Cerebellar cortex (tissue), 1 donor: ENCODE measurements at places on chromosomes 7 and 10.

DNA sequence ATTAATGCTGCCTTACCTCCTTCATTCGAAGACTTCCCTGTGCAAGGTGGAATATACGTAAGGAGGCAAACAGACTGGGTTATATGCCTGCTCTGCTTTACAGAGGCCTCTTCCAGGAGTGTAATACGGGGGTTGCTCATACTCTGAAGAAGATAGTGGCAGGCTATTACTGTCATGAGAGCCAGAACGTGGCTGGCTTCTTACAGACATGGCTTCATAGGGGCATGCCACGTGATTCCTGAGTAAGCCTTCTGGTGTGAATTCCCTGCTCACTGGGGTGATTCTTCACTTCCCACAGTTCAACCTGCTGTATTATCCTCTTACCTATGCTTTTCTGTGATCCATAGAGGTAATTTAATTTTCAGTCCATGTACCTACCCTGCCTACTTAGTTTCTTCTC, 141.8 kb downstream of the ST7 start:
- DNase-seq: peak; percentile 53

GRCh38 chr10:69344591-69345252, 66.4 kb downstream of the HK1 start:
- DNase-seq: no peak

DNA sequence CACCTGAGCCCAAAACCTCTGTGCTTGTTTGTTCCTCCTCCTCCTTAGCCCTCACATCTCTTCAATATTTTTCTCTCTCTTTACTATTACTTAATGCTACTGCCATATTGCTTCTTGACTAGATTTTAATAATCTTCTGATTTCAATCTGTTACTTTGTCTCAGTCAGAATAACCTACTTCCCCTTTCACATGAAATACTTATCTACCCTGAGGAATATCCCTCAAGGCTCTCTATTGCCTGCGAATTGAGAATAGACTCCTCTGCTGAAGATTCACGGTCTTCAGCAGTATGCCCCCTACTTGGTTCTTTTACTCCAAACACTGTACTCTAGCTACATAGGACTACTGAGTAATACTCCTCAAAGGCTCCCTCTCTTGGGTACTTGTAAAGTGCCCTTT, 430.3 kb downstream of the AUTS2 start:
- DNase-seq: no peak

DNA sequence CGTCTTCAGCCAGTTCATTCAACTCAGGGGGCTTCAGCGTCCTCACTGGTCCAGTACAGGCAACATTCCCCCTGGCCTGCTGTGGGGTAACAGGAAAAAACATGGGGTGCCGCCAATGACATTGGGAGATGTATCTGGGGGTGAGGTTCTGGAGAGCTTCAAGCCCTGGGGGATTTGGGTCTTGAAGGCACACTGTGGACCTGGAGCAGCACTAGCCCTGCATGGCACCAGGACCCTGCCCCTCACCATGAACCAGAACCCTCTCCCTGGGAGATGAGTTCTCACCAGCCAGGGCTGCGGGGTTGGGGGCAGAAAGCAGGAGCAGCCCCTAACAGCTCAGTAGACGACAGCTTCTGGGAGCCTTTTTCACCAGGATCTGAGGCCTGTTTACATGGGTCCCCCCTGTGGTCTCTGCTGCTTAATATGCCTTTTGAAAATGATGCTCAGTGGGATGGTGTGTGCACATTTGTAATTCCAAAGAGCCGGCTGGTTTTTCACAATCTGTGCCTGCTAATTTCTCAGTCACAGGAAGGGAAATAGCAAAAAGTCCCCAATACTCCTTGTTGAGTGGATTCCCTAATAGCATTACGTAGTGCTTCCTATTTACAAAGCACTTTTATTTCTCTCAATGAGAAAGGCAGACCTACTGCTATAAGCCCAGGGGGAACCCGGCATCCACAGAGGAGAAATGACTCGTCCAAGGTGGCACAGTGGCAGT, 509.5 kb downstream of the RPS24 start:
- no peak for DNase-seq

GRCh38 chr7:22052674-22053365, 107.1 kb upstream of the CDCA7L start:
- no peak for DNase-seq

- DNase-seq: no peak
These were observed 84.7 kb downstream of the TMEM178B start for GRCh38 chr7:141158561-141158960.

DNA sequence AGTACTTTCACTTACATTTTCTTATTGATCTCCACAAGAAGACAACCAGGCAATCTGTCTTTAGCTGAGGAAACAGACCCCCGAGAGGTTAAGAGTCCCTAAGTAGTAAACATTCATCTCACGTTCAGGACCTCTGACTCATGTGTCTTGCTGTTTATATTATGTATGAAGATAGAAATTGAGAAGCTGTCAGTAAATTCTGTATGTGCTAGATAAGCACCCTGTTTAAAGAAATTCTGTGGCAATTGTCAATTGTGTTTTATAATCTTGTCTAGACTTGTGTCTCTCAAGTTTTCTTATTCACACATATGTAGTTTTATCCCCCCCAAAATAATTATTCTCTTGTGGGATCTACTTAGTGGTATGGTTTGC, 14.5 kb downstream of the ADK start:
- no peak for DNase-seq

- DNase-seq: no peak
These were observed 118.0 kb downstream of the NRF1 start for GRCh38 chr7:129729511-129729910.
